ENCODE measurements at places on chromosomes 16 and 17.

DNA sequence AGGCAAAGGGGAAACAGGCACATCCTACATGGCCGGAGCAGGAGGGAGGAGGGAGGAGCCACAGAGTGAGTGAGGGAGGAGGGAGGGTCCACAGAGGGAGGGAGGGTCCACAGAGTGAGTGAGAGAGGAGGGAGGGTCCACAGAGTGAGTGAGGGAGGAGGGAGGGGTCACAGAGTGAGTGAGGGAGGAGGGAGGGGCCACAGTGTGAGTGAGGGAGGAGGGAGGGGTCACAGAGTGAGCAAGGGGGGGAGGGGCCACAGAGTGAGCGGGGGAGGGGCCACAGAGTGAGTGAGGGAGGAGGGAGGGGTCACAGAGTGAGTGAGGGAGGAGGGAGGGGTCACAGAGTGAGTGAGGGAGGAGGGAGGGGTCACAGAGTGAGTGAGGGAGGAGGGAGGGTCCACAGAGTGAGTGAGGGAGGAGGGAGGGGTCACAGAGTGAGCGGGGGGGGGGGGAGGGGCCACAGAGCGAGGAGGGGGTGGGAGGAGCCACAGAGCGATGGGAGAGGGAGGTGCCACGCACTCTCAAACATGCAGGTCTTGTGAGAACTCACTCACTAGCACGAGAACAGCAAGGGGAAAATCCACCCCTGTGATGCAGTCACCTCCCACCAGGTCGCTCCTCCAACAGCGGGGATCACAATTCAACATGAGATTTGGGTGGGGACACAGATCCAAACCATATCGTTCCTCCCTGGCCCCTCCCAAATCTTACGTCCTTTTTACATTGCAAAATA, 24.3 kb upstream of the CDH15 start:
- DNase-seq = no peak

DNA sequence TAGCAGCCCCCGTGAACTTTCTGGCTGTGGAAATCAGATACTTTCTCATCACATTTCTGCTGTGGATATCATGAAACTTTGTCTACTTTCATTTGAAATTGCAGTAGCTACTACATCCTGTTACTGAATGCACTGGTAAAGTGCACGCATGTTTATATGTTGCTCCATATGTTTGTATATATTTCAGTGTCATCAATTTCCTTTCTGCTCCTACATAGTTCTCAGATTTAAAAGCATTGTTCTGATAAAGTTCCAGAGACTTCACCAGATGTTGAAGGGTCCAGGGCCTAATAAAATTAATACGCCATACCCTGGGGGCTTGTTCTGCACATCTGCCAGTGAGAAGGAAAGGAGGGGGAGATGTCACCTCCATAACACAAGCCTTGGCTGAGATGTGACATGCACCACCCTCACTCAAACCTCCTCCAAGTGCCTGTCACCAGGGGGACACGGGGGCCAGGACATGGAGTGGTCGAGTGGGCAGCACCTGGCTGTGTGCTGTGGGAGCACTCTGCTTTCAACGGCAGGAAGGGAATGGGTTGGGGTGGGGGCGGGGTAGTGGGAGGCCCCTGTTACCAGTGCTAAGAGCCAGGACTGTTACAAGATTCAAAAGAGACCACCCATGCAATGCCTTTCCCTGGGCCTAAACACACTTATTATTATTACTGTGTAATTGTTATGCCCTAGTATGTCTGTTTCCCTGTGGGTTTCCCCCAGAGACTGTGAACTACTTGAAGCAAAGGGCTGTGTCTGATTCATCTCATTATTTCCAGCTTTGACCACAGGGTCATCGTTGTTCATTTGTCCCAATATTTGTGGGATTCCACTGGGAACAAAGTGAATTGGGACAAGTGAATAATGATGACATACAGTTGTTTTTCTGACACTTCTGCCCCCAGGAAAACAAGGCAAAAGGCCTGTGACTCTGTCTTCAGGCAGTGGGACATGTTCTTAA, 193.4 kb downstream of the FOXL1 start:
- DNase-seq = peak; percentile 71

DNA sequence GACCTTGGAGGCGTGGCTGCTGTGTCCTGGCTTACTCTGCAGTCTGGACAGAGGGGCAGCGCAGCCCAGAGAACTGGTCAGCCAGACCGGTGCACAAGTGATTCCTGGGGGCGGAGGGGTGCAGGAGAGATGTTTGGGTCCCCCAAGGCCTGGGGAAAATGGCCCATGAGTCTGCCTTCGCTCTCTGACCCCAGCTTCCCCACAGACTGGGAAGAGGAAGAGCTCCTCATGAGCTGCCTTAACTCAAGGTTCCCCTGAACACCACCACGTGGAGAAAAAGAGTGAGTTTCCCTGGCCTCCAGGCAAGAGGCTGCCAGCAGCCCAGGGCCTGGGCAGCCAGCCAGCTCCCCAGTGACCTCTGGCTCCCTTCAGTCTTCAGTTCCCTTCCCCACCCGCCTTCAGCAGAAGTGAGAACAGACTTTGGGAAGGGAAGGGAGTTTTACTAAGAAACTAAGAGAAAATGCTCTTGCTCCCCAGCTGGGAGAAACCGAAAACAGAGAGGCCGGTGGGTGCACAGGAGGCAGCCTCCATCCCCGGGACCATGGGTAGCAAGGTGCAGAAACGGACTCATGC, 2.0 kb upstream of the C17orf99 start:
- DNase-seq = peak; percentile 77

- DNase-seq = no peak
These were observed 2.7 kb downstream of the MPO start for GRCh38 chr17:58277802-58278595.

- DNase-seq = peak; percentile 36
These were observed 15.2 kb downstream of the ARHGAP17 start for GRCh38 chr16:24999856-25000461.

DNA sequence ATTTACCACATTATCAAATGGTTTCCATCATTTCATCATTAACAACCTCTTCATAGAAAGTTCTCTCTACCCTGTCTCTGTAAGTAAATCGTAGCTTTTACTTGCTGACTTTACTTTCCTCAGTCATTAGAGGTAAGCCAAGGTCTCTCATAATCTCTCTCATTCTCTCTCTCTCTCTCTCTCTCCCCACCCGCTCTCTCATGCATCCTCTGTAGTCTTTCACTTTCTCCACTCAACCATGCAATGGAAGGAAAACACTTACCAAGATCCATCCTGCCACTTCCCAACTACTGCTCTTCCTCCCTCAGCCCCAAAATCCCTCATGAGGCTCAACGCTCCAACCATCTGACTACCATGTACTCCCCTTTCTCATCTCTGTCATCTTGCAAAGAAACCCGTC, 6.1 kb downstream of the CEP112 start:
- no peak for DNase-seq

DNA sequence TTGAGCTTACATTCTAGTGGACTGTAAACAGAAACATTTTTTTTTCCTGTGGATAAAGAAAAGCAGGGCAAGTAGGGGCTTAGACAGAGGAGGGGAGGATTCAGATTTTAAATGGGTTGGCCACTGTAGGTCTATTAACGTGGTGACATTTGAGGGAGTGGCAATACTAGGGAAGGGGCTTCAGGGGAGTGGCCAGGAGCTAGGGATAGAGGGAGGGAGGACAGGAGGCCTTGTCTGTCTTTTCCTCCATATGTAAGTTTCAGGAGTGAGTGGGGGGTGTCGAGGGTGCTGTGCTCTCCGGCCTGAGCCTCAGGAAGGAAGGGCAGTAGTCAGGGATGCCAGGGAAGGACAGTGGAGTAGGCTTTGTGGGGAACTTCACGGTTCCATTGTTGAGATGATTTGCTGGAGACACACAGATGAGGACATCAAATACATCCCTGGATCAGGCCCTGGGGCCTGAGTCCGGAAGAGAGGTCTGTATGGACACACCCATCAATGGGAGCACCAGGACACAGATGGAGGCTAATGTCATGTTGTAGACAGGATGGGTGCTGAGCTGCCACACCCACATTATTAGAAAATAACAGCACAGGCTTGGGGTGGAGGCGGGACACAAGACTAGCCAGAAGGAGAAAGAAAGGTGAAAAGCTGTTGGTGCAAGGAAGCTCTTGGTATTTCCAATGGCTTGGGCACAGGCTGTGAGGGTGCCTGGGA, 6.5 kb upstream of the HBM start:
- no peak for DNase-seq

- no peak for DNase-seq
These were observed 172.4 kb downstream of the PMP22 start for GRCh38 chr17:15092762-15093161.

DNA sequence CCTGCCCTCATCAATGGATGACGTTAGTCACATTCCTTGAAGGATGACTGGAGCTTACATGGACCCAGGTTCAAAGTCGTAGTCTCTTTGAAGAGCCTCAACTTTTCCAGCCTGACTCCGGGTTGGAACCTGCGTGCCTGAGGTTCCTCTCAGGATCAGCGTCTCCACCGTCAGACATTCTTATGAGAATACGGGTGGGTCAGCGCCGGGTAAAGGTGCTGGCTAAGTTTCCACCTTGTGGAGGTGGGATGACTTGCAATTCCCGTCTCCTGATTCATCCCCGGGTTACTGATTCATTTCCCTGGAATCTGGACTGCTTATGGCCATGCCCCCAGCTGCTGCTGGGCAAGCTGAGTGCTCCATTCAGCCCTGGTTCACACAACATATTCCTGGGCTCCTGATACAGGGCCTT, 38.9 kb upstream of the CMIP start:
- DNase-seq = peak; percentile 87

- DNase-seq = peak; percentile 89
These were observed 19.9 kb upstream of the COL1A1 start for GRCh38 chr17:50221266-50221863.

DNA sequence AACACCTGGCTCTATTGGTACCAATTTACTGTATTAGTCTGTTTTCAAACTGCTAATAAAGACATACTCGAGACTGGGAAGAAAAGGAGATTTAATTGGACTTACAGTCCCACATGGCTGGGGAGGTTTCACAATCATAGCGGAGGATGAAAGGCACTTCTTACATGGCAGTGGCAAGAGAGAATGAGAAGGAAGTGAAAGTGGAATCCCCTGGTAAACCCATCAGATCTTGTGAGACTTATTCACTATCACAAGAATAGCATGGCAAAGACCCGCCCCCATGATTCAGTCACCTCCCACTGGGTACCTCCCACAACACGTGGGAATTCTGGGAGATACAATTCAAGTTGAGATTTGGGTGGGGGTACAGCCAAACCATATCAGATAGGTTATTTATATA, 22.6 kb upstream of the GOSR1 start:
- no peak for DNase-seq

- no peak for DNase-seq
These were observed 1.9 kb downstream of the GIT1 start for GRCh38 chr17:29587591-29587990.

DNA sequence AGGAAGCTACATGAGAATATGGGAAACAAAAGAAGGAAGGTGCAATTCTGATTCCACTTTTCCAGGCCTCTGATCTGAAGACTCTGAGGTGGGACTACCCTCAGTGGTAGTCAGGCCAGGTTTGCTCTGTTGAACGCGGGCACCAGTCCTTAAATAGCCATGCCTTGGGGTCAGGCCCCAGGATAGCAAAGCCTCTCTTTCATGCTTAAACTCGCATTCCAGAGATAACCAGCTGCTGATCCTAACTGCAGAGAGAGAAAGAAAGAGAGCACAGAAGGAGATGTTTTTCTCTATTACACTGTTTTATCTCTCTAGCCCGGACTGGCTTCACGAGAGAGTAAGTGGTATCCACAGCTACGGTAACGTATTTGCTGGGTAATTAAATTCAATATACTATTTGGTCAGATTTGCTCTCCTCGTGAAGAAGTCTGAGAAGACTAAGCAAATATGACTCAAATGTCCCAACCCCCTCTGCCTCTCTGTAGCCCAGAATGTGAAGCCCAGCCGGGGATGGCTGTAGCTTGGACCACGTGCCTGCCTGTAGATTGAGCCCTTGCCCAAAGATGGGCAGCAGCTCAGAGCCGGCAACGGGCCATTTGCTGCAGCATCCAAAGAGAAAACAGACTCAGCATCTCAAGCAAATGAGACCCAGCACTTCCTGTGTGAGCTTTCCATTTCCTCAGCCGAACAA, 122.2 kb downstream of the SMG6 start:
- DNase-seq = peak; percentile 87

- DNase-seq = no peak
These were observed 13.8 kb downstream of the GPT2 start for GRCh38 chr16:46898006-46898405.

DNA sequence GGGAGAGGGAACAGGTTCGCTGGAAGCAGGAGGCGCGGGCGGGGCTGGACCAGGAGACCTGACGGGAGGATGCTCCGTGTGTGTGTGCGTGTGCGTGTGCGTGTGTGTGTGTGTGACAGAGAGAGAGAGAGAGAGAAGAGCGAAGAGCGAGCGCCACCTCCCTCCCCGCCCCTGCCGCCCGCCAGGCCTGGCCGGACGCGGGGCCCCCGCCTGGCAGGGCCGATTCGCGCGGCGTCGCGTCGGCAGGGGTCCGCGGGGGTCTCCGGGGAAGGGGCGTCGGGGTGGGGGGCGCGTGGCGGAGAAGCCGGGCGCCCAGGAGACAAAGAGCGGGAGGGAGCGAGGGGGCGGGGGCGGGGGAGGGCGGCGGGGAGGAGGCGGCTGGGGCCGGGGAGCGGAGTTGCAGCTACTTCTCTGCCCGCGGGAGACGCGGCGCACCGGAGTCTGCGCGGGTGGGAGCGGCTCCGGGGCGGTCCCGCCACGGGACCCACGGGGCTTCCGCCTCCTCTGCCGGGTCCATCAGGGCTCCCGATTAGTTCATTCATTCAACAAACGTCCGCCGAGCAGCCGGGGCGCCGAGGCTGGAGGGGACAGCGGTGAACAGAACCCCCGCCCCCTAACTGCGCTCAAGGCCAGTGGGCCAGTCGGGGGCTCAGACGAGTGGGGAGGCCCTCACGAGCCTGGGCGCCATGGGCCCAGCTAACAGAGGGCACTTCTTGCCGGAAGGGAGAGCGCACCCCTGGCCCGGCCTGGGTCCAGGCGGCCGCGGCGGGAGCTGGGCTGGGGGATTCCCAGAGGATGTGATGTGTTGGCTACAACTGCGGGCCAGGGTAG, at the start of gene SAMD14:
Gene SAMD14, minus strand, starts transcription at position 433 of the 831 bp plus-strand sequence. CDS start 5,201 bp downstream, outside the sequence.
- DNase-seq = peak; percentile 85

GRCh38 chr17:7184091-7184488, 4.9 kb upstream of the ASGR1 start:
- DNase-seq = no peak

DNA sequence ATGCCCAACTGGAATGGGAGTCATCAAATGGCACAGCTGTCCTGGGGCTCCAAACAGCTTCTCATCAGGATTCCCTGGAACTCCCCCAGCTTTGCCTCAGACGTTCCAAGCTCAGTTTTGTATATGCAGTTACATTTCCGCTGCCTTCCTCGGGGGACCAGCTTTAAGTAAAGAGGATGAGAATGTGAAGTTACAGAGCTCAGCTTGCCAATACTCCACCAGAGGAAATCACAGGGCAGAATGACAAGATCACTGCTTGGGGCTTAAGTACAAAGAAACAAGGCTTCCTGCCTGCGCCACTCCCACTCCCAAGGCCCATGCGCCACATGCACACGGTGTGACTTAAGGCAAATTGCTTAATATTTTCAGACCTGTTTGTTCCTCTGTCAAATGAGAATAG, 272.4 kb upstream of the CDH11 start:
- no peak for DNase-seq

GRCh38 chr17:80779961-80780380, 211.7 kb upstream of the CHMP6 start:
- DNase-seq = peak; percentile 94

- DNase-seq = no peak
These were observed 294.6 kb downstream of the TMEM114 start for GRCh38 chr16:8295513-8296237.

- no peak for DNase-seq
These were observed at the start of gene XYLT1 for GRCh38 chr16:17470908-17471718. Gene XYLT1, minus strand, starts transcription at chr16:17470960. Its CDS starts 164 bp downstream, at chr16:17470796.

All from mesenchymal stem cell (in vitro differentiated cells and primary cell).